ENCODE measurements at places on chromosomes 1 and 21.

DNA sequence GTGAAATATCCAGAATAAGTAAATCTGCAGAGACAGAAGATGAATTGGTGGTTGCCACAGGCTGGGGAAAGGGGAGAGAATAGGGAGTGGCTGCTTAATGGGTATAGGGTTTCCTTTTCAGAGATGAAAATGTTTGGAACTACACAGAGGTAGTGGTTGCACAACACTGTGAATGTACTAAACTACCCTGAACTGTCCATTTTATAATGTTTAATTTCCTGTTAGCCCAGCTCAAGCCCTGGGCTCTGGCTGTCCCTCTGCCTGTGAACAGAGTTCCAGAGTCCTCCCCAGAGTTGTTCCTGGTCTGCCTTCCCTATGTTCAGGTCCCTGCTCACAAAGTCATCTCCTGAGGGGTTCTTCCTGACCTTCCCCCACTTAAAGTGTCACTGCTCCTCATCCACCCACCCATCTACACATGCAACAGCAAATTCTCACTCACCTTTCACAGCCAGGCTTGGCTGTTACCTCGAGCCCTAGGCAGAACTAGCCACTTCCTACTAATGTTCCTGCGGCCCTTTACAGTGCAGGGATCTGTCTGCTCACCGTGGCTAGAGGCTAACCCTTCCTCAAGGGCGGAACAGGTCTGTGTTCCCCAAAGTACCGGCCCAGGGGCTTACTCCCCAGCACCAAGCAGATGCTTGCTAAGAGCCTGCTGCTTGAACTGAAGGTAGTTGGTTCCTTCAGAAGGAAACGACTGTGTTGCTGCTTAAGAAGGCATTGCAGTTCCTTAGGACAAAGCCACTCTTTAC, 22.4 kb downstream of the DHCR24 start:
- no peak for DNase-seq

DNA sequence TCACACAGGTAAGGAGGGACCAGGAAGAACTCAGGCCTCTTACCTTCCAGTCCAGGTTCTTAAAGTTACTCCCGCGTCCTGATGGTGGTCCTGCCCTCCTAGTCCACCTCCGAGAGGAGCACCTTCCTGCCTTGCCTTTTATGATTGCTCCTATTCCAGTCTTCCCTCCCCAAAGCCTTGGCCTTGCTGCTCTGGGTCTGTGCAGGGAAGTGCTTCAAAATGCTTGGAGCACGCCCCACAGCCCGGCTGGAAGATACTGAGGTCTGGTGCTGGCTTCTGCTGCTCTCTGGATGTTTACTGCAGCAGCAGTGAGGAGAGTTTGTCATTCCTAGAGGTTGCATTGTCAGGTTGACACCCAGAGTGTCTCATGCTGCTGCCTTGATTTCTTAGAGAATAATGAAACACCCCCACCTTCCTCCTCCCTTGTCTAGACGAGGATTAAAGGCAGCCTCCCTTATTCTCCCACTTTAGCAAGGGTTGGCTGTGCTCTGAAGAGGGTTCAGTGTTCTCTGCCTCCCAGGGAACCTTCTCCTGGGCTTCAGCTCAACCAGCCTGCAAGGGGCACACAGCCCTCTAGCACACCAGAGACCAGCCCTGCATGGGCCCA, 142.2 kb upstream of the CACNA1E start:
- DNase-seq: no peak

- no peak for DNase-seq
Measured at GRCh38 chr1:100266741-100267140, 725 bp downstream of the RTCA start.

GRCh38 chr1:60073605-60074278, at the start of gene C1orf87:
Gene C1orf87 (minus strand): TSS chr1:60073770. CDS start chr1:60072643, 1,127 bp downstream.
- DNase-seq: no peak

DNA sequence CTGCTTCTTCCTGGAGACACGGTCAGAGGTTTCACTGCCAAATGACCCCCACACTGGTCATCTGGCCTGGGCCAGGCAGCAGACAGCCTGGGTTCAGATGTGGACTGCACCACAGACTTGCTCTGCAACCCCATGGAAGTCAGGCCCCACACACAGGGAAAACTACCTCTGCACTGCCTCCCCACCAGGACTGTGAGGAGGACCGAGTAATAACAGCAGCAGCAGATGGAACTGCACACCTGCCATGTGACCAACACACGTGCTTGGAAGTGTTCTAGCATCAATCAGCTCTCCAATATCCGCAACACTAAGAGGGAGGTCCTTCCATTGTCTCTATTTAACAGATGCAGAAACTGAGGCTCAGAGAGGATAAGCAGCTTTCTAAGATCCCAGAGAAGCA, 51.4 kb downstream of the SLC9A1 start:
- DNase-seq: no peak

DNA sequence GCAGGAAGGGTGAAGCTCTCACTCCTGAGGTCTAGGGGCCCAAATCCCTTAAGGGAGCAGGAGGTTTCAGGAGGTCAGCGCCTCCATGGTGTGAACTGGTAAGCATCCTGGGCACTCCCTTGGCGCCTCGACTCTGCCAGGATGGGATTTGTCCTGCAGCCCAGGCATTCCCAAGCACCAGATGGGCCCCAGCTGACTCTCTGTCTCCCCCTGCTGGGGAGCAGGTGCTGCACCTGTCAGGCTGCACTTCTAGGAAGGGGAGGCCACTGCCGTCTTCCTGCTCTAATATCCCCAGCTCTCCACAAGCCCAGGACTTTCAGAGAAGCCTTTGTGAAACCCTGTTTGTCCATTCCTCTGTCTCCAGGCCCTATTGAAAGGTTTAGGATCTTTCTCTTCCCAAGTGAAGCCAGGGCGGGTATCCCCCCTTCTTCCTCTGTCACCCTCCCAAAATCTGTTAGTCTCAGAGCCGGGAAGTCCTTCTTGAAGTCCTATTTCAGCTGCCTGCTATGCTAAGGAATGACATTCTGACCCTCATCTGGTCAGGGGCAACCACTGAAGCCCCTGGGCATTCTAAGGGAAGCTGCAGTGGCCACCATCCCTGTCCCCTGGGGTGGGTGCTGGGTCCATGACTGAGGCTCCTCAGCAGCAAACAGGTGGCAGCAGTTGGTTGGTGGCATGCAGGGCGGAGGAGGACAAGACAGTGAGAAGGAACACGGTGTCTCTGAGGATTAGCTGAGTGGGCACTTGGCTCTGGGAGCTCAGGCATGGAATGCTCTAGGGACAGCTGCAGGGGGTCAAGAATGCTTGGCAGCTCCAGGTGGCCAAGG, 3.2 kb downstream of the MYBPH start:
- peak; percentile 17 for DNase-seq

- no peak for DNase-seq
Measured at GRCh38 chr1:8910914-8911313, 32.4 kb upstream of the ENO1 start.

DNA sequence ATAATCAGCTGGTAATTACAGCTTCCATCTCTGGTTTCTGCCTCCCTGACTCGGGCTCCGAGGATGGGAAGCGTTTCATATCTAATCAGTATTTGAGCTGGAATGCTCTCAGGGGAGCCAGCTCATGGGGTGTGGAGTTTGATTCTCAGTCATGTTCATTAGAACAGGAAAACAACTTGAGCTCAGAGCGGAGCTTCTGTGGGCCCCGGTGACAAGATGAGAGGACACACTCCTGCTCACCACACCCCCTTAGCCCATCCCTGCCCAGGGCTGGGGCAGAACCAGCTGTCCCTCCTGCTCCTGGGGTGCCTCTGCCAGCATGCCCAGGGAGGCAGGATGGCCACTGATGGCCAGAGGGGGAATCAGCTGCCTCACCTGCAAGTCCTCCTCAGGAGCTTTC, 726.0 kb downstream of the PTPRU start:
- DNase-seq: no peak

DNA sequence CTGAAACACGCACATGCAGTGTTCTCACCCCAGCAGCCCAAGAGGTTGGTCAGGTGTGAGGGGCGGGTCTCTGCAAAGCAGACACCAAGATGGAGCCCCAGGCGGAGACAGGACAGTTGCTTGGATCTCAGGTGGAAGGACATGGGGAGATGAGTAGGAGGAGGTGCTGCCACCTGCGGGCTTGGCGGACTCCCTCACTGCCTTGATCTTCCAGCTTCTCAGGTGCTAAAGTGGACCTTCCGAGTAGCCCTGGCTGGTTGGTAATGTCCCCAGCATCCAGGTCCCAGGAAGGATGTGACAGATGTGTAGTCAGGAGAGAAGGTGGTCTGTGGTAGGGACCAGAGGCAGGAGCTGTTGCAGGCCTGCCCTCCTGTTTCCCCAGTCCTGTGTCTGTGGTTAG, 114.1 kb downstream of the AJAP1 start:
- no peak for DNase-seq

DNA sequence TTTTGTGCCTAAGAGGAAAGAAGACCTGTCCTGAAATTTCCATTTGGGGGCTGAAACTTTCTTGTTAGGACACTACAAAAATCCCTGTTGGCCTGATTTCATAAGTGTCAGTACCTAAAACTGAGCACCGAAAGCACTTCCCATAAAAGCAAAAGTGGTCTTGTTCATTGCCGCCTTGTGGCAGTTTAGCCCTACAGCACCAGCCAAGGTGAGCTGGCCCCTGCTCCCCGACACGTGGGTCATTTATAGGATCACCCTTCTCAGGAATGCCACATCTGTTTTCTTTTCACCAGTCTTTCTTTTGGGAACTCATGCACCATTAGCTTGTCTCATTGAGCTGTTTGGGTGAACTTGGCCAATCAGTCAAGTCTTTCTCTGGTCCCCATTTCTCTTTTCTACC, 155.8 kb upstream of the KAZN start:
- no peak for DNase-seq

- DNase-seq: no peak
Measured at GRCh38 chr1:11708554-11709350, 17.2 kb downstream of the DRAXIN start.

GRCh38 chr1:174232761-174233160, 73.4 kb downstream of the RABGAP1L start:
- DNase-seq: no peak

GRCh38 chr1:97524211-97524610, 396.6 kb downstream of the DPYD start:
- DNase-seq: no peak

GRCh38 chr1:2255420-2256369, 27.6 kb downstream of the SKI start:
- DNase-seq: no peak

GRCh38 chr1:157941939-157942338, 51.5 kb upstream of the KIRREL1 start:
- DNase-seq: no peak

- DNase-seq: no peak
Measured at GRCh38 chr1:97204468-97204867, 482.9 kb downstream of the PTBP2 start.

DNA sequence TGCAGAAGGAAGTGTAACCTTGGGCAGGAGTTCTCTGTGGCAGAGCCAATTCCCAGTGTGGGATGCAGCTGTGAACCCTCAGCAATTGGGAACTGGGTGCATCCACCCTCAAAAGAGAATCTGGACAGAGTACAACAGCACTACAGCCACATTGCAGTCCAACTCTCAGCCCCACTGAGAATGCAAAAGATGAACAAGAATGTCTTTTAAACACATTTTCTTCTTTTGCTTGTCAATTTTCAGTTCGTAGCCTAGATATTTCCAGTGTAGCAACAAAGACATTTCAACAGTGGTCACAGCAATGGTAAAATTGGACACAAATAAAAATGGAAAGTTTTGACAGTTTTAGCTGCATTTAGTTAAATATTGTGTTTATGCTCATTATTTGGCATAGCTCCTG, 114.0 kb upstream of the APP start:
- DNase-seq: no peak

DNA sequence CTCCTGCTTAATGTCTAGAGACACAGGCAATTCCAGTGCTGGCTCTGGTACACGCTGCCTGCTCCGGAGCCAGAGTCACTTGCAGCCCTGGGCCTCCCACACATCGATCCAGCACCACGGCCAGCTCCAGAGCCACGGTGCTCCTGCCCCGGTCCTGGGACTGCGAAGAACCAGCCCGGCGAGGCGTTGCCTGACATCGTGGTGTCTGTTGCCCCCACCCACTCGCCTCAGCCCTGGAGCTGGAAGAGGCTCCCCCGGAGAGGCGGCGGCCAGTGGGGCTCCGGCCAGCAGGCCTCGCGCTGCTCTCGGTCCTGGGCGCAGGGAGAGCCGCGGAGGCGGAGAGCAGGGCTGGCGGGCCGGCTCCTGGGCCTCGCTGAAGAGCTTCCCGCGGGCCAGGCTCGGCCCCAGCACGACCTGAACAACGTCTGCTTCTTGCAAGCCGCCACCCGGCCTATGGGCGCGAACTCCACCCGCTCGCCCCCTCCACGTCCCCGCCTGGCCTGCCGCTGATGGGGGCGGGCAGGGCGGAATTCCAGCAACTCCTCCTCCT, 364.8 kb downstream of the CEP170 start:
- no peak for DNase-seq

DNA sequence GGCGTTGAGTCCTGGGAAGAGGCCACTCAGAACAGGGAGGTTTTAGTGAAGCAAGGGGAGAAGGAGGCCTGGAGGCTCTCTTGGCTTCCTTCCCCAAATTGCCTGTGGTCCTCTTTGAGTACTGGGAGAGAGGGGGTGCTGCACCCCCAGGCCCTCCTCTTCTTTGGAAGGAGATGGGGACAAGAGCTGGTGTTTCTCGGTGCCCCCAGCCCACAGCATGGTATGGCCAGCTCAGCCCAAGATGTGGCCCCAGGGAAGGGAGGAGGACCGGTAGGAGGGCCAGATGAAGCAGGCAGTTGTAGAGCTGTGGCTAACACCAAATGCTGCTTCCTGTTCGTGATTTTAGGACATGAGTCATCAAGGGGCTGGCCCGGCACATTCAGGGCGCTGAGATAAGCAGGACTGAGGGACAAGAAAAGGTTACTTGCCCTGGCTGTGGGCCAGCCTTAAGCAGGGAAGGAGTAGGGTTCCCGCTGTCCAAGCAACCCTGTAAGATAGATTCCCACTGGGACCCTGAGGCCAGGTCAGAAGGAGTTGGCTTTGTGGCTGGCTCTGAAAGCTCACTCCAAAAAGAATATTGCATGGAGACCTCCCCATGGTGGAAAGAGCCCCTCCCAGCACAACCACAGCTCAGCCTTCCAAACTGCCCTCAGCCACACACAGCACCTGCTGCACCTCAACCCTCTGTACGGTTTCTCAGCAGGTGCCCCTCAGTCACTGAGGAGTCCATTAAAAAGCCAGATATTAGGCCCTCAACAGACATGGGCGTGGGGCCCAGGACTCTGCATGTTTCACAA, 4.9 kb upstream of the TNFRSF1B start:
- no peak for DNase-seq

- DNase-seq: no peak
Measured at GRCh38 chr1:91572044-91572443, 71.4 kb downstream of the CDC7 start.

DNA sequence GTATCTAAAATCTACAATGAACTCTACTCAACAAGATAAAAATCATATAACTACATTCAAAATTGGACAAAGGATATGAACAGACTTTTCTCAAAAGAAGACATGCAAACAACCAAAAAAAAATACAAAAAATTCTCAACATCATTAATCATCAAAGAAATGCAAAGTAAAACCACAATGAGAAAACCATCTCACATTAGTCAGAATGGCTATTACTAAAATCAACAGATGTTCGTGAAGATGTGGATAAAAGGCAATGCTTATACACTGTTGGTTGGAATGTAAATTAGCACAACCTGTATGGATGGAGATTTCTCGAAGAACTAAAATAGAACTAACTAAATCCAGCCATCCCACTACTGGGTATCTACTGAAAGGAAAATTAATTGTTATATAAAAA, 1080.8 kb downstream of the AMY1C start:
- DNase-seq: no peak
